Effector memory CD8-positive, alpha-beta T cell (primary cell): ENCODE measurements at places on chromosomes 6 and 20.

DNA sequence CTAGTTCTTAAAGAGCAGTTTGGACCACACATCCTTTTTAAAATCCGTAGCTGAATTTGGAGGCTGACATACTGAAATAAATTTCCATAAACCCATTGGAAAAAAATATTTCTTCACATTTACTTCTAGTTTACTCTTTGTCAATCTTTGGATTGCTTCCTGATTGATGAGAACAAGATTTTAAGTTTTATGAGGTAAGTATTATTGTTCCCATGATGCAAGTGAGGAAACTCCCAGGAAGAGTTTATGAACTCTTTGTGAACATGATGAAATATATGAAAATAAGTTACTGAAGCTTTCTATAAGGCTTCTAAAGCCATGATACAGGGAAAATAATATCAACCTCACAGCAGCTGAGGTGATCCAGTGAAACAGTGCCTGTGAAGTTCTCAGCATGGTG, 320.0 kb downstream of the GJA1 start:
- DNase-seq: no peak

- no peak for DNase-seq
Measured at GRCh38 chr6:36777801-36778200, 61.4 kb downstream of the CPNE5 start.

DNA sequence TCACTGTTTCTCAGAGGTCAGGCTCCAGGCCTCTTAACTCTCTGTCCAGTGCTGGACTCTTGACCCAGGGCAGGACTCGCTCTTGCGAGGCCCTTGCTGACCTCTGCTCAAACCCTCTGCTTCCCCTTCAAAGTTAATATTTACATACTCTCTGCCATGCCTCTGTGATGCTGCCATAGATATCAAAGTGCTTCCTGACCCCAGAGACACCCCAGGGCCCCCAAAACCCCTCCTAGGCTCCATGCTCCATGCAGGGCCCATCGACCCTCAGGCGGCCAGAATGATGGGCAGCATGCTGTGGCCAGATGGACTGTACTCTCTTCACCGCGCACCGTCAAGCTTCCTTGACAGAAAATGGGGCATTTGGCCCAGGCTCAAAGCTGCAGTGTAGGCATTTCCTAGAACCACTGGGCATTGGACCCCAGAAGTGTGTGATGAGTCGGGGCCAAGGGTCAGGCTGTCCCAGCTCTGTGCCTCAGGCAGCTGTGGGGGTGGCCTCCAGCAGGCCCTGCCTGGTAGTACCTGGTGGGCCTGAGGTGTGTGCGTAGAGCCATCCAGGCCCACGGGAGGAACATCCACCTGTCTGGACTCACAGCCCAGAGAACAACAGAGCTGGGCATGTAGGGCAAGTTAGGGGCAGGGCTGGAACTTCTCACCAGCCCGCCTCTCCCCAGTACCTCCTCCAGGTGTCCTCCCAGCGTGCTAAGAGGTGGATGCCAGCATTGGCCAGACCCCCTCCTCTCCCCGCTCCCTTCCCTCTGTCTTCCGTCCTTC, 142.8 kb downstream of the VEGFA start:
- no peak for DNase-seq

DNA sequence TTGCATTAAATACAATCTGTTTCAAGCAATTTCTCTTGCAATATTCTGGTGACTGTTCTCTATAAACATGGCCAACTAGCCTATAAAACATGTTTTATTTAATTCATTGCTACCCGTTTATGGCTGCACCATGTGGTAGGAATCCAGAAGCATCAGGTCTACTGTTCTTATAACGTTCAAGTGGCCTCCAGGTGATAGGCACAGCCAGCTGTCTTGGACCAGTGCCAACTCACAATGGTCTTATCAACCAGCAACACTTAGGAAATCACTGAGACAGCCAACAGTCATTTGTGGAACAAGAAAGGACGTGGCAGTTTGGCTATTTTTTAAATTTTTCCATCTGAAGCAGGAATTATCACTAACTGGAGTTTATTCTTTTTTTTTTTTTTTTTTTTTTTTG, 193.6 kb downstream of the NKAIN2 start:
- DNase-seq: no peak

- no peak for DNase-seq
Measured at GRCh38 chr6:121886223-121886830, 450.9 kb downstream of the GJA1 start.

DNA sequence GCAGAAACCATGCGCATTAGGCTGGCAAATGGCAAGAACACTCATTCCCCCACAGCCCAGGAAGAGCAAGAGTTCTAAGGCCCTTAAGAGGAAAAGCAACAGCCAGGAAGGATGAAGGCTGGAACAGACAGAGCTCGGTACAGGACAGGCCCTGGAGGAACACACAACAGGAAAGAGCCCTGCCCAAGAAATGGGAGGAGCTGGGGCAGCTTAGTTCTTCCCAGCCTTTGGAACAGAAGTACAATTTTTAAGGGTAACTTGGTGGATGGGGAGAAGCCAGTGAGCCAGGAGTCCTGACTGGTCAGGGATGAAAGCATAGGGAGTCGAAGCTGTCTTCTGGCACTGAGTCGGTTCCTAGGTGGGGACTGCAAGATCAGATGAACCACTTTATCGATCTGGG, 32.4 kb downstream of the OR2B2 start:
- DNase-seq: no peak

GRCh38 chr20:1422753-1423152, 29.9 kb upstream of the FKBP1A start:
- DNase-seq: no peak

- DNase-seq: no peak
Measured at GRCh38 chr6:166486536-166486880, 100.0 kb downstream of the RAMACL start.

- no peak for DNase-seq
Measured at GRCh38 chr6:138240476-138241245, 22.4 kb upstream of the PBOV1 start.
